ENCODE measurements at places on chromosomes 6 and 20.

DNA sequence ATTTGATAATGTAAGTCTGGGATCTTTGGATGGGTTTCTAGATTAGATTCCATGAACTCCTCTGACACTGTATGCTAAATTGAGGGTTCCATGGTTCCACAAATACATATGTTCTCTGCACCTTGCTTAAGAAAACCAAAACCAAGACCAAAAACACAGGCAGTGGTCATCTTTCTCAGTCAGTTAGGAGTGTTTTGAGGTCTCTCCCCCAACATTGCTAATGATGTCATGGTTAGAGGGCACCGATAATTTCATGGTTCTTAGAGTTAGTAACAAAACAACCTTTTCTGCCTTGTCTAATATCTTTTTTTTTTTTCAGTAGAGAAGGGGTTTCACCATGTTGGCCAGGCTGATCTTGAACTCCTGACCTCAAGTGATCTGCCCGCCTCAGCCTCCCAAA lies 44.5 kb downstream of the ARID1B start:
- DNase-seq, result no peak

DNA sequence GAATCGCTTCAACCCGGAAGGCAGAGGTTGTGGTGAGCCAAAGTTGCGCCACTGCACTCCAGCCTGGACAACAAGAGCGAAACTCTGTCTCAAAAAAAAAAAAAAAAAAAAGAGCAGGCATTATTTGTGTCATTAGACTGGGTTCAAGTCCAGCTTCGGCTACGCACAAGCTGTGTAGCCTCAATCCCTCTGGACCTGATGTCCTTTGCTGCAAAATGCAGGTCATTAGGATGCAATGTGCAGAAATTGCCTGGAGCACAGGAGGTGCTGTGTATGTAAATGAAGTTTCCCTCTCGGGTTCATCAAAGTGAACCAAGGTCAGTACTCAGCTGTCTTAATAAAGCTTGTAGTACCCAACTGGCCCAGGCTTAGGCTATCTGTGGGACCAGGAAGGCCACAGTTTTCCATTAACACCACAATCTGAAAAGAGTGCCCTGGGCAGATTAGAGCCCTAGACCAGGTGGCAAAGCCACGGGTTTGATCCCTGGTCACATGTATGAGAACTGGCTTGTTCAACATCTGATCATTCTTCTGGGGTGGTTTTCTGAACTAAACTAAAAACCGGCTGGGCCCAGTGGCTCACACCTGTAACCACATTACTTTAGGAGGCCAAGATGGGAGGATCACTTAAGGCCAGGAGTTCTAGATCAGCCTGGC lies 155.3 kb downstream of the ZMYND8 start:
- peak; percentile 54 for DNase-seq

- DNase-seq, result no peak
These were observed 480.0 kb upstream of the JAG1 start for GRCh38 chr20:11153819-11154218.

DNA sequence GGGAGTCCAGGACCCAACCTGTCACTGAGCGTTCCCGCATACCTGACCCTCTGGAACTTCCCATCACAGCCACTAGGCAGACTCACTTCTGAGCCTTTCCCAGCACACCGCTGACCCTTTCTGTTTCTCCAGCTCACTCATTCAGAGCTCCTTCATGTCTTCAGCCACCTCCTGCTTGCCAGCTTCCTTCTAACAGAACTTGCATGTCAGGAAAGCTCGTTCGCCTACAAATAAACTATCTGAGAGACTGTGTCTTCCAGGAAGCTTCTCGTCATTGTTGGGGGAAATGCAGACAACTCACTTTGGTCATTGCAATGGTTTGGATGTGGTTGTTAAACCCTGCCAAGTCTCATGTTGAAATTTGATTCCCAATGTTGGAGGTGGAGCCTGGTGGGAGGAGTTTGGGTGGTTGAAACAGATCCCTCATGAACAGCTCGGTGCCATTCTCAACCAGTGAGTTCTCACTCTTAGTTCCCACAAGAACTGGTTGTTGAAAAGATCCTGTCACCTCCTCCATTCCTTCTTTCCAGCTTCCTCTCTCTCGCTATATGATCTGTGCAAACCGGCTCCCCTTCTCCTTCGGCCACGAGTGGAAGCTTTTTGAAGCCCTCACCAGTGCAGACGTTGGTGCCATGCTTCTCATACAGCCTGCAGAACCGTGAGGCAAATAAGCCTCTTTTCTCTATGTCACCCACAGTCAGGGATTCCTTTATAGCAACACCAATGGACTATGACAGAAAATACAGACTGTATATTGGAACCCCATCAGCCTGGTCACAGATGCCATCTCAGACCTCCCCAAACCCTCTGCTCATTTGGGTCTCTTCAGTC lies 1.4 kb upstream of the MUC21 start:
- no peak for DNase-seq

- DNase-seq, result peak; percentile 2
These were observed 22.9 kb downstream of the HTR1B start for GRCh38 chr6:77440206-77440976.

DNA sequence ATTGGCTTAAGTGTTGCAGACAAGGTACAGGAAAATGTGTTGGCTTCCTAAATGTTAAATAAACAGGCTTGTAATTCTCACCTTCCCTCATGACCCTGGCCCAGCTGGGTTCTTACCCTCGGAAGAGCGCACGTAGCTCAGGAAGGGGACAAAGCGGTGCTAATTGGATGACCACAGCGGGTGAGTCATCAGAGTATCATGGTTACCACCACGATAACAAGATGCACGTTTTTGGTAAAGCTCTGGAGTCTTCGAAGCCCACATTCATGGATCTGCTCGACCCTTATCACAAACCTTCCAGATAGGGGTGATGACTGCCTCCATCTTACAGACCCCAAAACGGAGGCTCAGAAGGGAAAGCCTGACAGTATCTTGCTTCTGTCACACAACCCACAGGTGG lies 32.8 kb downstream of the APCDD1L start:
- no peak for DNase-seq

- no peak for DNase-seq
These were observed 50.9 kb downstream of the COL12A1 start for GRCh38 chr6:75154973-75155372.

DNA sequence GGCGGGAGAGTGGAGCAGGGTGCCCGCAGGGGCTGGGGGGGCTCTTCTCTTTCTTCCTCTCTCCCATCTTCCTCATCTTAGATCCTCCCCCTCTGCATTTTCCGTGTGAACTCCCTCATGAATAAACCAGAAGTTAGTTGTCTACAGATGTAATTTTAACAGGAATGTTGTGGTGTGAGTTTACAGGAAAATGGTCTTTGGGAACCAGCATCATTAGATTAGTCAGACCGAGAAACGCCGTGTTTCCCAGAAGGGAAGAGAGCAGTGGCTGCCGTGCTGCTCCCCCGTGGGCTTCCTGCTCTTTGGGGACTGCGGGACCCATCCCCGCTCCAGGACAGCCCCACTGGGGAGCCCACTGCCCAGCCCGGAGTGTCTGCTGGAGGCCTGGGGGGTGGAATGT lies 3.4 kb downstream of the MYT1 start:
- DNase-seq, result no peak

DNA sequence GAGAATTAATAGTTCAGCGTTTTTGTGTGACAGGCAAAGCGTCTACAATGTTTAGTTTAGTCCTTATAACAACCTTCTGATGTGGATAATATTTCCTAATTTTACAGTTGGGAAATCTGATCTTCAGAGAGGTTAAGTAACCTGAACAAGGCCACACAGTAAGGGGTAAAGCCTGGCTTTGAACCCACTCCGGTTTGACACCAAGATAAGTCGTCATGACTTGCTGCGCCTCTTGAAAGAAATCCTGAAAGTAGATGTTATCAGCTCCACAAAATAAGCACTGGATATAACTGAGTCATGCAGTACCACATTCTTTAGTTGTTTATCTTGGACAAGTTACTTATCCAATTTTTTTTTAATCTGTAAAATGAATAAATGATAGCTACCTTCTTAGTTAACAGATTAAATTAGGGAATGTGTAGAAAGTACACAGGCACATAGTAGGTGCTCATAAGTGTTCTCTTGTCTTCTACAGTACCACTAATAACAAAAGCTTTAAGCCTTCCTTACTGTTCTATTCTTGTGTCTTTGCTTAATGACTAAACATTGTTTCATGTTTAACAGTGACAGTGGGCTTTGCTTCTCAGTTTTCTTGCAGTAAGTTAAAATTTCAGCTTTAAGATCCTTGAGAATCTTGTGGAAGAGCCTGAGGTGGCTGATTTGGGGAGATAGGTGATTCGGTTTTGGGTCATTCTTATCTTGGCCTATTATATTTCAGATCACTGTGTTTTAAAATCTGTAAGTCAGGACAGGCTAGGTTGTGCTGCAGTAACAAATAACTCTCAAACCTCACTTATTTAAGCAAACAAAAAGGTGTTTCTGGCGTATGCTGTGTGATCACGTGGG lies 2.1 kb downstream of the HIVEP1 start:
- DNase-seq, result no peak

GRCh38 chr20:49285813-49286494 lies 8.1 kb upstream of the ZNFX1 start:
- DNase-seq, result no peak

DNA sequence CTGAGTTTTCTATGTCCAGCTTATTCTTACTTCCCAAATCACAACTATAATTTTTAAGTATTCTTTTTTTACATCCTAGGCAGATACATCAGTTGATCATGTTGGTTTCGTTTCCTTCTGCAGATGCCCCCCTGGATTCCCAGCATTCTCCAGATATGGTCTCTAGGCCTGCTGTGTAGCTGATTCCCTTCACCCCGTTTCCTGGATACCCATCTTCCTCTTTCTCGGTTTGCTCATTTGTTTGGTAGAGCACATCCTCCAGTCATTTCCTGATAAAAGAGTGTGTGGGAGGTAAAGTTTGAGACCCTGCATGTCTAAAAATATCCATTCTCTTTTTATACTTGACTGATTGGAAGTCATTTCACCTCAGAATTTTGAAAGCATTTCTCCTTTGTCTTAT lies 66.4 kb downstream of the ANKS1A start:
- DNase-seq, result no peak

GRCh38 chr6:152634773-152635172 lies 2.4 kb downstream of the SYNE1 start:
- no peak for DNase-seq

GRCh38 chr6:75386050-75386770 lies 101.6 kb upstream of the TMEM30A start:
- no peak for DNase-seq

GRCh38 chr20:23046431-23046830 lies 3.0 kb downstream of the THBD start:
- no peak for DNase-seq

DNA sequence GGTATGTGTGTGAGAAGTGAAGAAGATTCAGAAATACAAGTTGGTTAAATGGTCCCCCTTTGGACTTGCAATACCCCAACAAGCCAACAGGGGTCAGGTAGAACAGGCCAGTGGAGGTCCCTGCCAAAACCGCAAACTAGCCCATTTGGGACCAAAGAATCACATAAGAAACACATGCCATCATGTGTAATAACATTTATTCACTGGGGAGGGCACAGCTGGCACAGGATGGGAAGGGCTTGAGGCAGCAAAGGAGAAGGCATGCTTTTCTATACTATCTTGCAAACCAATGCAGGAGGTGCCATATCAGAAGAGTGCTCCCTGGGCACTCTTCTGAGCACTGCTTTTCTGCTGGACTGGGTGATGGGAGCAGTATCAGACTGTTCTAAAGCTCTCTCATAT lies 116.1 kb upstream of the TRAF3IP2 start:
- DNase-seq, result peak; percentile 66

DNA sequence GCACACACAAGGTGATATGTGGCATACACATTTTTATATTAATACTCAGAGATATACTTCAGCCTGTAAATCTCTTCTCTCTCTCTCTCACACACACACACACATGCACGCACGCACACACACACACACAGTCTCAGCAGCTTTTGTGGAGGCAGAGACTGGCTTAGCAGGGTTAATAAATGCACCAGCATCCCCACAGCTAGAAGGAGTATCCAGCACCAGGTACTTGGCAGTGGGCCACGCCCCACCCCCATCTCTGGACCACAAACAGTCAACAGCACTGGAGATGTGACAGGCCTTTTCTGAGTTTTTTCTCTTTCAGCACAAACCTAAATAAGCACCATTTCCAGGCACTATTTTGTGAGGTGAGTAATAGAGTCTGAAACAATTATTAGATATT lies 47.3 kb upstream of the LRFN2 start:
- DNase-seq, result no peak

GRCh38 chr20:63740070-63740626 lies 572 bp downstream of the SLC2A4RG start:
- peak; percentile 72 for DNase-seq

- no peak for DNase-seq
These were observed 148.9 kb downstream of the BCAS1 start for GRCh38 chr20:53921443-53921973.

- no peak for DNase-seq
These were observed 571.6 kb upstream of the NOX3 start for GRCh38 chr6:156027248-156027626.

GRCh38 chr6:11389977-11390376 lies 147.6 kb upstream of the TMEM170B start:
- no peak for DNase-seq

- DNase-seq, result peak; percentile 25
These were observed 60.9 kb upstream of the CD93 start for GRCh38 chr20:23146857-23147637.

- DNase-seq, result no peak
These were observed 61.6 kb downstream of the IRF4 start for GRCh38 chr6:453152-453551.

GRCh38 chr6:2714111-2714895 lies 36.4 kb downstream of the MYLK4 start:
- no peak for DNase-seq

DNA sequence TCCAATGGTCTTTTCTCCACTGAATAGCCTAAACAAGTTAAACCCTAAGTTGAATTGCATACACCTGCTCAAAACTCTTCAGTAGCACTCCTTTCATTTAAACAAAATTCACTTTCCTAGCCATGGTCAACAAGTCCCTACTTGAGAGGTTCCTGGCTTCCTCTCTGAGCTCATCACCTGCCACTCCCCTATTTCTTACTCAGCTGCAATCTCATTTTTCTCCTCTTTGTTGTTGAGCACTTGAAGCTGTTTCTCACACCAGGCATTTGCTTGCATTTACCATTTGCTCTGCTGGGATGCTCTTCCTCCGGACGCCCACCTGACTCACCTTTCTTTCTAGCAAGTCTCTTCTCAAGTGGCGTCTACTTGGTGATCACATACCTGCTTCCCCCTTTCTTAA lies 38.5 kb downstream of the EDN1 start:
- no peak for DNase-seq

DNA sequence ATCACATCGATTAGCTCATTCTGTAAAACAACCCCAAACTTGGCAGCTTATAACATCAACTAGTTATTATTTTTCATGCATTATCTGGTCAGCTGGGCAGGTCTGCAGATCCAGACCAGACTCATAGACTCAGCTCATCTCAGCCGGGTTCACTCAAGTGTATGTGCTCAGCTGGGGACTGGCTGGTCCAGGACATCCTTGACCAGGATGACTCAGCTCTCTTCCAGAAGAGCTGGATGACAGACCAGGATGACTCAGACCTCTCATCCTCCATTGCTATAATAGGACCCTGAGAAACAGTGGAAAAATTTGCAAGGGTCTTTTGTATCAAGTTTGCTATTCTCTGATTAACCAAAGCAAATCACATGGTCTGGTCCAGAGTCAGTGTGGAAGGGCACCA lies 312.5 kb upstream of the PLCB4 start:
- DNase-seq, result no peak

GRCh38 chr6:106145741-106146227 lies 59.6 kb downstream of the PRDM1 start:
- no peak for DNase-seq

GRCh38 chr6:36962874-36963273 lies 8.3 kb downstream of the PI16 start:
- peak; percentile 56 for DNase-seq

All from erythroblast (primary cell).